NCI-H226 (cell line): ENCODE measurements at places on chromosomes 3 and 15.
A peak's percentile ranks its signal among the peaks of the same experiment; 100 is the strongest.

DNA sequence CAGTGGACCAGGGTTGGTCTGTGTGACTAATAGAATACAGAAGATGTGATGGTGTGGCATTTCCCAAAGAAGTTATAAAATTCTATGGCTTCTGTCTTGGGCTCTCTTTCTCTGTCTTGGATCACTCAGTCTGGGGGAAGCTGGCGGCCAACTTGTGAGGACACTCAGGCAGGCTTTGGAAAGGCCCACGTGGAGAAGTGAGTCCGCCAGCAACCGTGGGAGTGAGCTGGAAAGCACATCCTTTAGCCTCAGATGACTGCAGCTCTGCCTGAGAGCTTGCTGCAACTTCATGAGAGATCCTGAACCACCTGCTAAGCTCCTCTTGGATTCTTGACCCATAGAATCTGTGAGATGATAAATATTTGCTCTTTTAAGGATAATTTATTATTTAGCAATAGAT is 72.0 kb upstream of the RASGRP1 start:
- DNase-seq, result no peak

DNA sequence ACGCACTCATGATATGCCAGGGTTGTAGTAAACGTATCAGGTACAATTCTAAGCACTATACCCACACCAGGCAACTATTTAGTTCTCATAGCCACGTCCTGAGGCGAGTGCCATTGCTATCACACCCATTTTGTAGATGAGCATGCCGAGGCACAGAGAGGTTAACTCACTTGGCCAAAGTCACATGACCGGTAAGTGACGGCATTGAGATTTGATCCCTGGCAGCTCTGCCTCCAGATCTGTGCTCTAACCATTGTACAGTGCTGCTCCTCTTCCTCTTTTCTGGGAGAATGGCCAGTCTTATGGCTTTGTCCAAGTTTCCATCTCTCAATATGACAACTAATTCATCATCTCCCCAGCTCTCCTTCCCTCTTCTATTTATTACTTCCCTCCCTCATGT is 18.9 kb upstream of the ATP2B2 start:
- DNase-seq, result no peak

DNA sequence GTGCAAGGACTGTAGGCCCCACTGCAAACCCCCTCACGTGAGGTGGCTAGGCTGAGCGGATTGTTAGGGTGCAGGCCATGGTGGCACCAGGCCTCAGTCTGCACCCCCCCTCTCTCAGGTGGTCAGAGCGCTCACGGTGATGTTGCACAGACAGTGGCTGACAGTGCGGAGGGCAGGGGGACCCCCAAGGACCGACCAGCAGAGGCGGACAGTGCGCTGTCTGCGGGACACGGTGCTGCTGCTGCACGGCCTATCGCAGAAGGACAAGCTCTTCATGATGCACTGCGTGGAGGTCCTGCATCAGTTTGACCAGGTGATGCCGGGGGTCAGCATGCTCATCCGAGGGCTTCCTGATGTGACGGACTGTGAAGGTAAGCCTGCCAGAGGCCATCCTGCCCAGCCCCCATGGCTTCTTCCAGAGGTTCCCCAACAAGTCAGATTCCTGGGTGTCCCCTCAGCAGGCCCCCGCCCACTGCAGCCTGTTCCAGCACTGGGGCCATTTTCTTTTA is 18.2 kb downstream of the ATRIP start:
- no peak for DNase-seq

DNA sequence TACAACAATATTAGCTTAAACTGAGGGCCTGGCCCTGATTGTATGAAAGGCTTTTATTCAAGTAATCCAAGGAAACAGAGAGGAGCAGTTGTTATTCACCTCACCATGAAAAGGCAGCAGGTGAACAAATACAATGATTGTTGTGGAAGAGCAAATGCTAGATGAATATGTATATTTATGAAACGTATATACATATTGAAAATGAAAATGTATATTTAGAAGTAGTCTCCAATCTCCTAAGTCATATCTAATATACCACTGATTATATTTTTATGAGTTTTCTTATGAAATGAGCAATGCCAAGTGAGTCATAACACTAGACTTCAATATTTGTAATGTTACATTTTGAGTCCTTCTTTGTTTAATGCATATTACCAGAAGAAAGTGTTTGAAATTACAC is 116.2 kb upstream of the KCNMB2 start:
- DNase-seq, result no peak

GRCh38 chr3:110612045-110612444 is 459.6 kb upstream of the NECTIN3 start:
- DNase-seq, result no peak

DNA sequence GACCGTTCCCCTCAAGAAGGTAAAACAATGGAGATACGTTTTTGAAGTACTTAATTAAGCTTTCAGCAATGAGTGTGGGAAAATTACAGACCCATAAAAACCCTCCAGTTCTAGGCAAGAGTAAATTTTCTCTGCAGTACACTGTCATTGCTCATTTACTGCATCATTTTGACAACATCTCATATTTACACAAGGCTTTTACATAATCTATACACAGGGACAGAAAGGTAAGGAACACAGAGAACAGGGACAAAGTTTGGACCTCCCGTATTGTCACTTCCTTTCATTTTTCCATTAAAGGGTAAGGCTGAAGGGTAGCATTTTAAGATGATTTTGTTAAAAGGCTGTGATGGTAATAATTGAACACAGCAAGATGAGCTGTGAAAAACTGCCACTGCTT is 7.4 kb upstream of the HGD start:
- DNase-seq, result no peak

- DNase-seq, result peak; percentile 22
Observed at GRCh38 chr3:196968233-196969133, at the start of gene PIGZ. Gene PIGZ, minus strand, starts transcription at chr3:196968833. Its CDS starts 16,802 bp downstream, at chr3:196952031.

GRCh38 chr15:59553879-59554735 is 57.5 kb upstream of the GCNT3 start:
- DNase-seq, result peak; percentile 84

DNA sequence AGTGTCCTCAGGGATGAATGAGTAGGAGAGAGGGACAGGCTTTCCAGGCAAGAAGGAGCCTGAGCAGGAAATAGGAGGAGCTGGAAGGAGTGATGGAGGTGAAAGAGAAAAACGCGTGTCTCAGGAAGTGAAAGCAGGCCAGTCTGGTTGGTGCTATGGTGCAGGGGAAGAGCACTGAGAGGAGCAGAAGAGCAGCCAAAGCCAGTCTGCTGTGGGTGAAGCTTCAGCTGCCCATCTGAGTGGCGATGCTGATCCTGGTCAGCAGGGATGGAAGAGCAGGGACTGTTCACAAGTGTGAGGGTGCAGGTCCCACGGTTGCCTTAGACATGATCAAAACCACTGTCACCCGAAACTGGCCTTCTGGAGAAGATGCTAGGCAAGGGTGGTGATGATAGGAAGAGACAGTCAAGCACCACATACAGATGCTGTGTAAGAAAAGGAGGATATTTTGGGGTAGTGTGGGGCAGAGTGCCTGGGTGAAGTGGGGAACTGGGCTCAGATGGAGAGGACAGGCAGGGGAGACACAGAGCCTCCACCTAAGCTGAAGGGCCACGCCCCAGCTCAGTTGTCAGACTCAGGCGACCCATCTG is 5.5 kb upstream of the KY start:
- DNase-seq, result no peak

GRCh38 chr3:36729204-36730056 is 34.9 kb downstream of the DCLK3 start:
- DNase-seq, result peak; percentile 35

DNA sequence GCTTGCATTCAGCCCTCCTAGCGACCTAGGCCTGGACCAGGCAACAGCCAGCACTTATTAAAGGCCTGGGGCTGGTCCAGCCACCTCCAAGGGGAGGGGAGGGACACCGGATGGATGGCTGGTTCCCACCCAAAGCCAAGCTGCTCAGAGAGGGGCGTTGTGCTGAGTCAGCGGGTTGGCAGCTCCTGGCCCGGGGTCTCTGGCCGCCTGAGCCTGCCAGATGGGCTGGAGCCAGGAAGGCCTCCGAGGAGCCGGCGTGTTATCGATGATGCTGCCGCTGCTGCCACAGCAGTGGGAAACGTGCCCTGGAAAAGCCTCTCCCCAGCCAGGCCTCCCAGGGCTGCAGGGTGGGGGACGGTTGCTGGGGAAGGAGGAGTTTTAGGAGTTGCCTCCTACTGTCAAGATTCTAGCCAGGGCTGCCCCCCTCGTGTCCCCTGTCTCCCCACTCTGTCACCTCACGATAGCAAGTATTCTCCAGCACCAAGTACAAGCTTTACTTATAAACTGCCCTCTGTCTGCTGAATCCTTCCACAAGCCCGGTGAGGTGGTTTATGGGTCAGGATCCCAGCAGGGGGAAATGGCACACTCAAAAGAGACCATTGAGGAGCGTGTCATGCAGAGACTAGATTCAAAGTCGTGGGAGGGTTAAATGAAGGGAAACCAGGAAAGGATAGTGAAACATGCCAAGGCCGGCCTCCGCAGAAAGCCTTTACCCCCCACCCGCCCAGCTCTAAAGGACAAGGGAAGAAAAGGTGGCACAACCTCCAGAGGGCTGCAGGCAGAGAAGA is 43.2 kb upstream of the TSEN2 start:
- no peak for DNase-seq

- no peak for DNase-seq
Observed at GRCh38 chr3:133074977-133075376, 36.8 kb downstream of the TMEM108 start.
